Mammary epithelial cell (primary cell): ENCODE measurements at places on chromosomes 11 and 22. TPM values are rescaled to one million over a fixed set of nuclear protein-coding genes. Genes with fewer than 3 reads are reported as not detected.

DNA sequence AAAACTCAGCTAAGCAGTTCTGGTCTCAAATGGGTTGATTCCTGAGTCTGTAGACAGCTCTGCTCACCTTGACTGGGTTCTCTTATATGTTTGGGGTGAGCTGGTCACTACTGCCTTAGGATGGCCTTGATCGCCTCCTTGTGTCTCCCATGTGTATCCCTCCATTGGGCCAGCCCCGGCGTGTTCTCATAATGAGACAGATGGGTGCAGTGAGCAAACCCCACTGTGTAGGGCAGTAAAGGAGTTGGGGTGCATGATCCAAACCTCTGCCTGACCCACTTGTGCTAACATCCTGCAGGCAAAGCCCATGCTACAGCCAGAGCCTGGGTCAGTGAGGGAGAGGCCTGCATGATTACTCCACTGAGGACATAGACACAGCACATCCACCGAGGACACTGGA is 657.6 kb downstream of the BRD1 start:
- DNase-seq: no peak

SLC6A5 gene
- not detected for polyA plus RNA-seq

DNA sequence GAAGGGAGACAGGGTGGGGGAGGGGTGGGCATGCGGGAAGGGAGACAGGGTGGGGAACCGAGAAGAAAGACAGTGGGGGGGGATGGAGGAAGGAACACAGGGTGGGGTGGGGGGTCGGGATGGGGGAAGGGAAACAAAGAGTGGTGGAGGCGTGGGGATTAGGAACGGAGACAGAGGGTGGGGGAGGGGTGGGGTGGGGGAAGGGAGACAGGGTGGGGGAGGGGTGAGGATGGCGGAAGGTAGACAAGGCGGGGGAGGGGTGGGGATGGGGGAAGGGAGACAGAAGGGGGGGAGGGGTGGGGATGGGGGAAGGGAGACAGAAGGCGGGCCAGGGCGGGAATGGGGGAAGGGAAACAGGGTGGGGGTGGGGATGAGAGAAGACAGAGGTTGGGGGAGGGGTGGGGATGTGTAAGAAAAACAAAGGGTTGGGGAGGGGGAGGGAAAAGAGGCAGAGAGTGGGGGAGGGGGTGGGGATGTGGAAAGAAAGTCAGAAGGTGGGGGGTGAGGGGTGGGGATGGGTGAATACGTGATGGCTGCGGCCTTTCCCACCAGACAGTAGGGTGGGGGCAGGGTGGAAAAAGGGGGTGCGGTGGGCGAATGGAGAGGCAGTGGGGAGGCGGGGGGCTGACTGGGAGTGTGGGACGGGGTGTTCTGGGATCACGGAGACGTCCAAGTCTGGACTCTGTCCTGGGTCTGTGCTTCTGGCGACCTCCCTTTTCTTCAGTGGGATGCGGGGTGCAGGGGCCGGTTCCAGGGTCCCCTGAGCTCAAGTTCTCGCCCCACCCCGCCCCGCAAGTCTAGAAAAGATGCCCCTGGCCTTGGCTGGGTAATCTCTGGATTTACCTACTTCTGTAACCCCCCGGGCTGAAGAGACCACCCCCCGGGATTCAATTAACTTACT is 744 bp downstream of the PRAME start:
- no peak for DNase-seq

- DNase-seq: peak; percentile 60
Observed at GRCh38 chr11:70067591-70068341, 10.4 kb upstream of the ANO1 start.

RBMXL2 gene
- not detected for polyA plus RNA-seq

GRCh38 chr11:1060852-1061616 is 13.6 kb upstream of the MUC2 start:
- DNase-seq: peak; percentile 46

- peak; percentile 96 for DNase-seq
Observed at GRCh38 chr22:31177420-31178162, 17.6 kb downstream of the RNF185 start.

EHF gene
- polyA plus RNA-seq: 6.4 TPM

CATSPER1 gene
- 0.52 TPM for polyA plus RNA-seq

- no peak for DNase-seq
Observed at GRCh38 chr11:47268448-47269001, 1.4 kb upstream of the MADD start.

DNA sequence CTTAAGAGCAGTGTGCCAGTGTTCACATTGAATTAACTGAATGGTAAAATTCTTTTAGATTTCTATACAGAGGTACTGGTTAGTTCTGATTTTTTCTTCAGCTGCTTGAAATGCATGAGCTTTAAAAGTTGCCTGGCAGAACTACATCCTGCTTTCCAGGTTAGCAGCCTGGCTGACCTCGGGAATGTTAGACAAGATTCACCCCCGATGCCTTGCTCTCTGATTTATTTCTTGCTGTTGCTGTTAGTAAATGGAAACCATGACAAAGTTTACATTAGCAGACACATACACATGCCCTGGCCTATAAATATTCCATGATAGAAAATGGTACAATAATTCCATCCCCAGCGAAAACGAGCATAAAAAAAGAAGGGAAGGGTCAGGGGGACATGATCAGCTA is 47.0 kb downstream of the WT1 start:
- no peak for DNase-seq

GRCh38 chr11:69870766-69871165 is 51.5 kb upstream of the FGF3 start:
- no peak for DNase-seq

DNA sequence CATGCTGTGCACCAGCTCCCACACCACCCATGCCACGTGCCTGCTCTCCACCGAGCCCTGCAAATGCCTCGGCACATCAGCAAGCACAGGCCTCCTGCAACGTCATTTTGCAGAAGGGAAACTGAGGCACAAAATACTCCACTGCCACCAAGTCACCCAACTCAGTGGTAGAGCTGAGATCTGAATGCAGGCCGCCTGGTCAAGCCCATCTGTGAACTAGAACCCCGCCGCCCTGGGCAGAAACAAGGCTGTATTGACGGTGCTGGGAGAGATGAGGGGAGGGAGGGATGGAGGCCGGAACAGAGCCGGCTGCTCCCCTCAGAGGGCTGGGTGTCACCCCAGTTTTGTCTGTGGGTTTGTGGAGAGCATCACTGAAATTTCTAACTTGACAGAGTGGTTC is 81.4 kb downstream of the CDKN1C start:
- DNase-seq: no peak

- no peak for DNase-seq
Observed at GRCh38 chr11:46680815-46681214, 19.6 kb downstream of the ARHGAP1 start.

- no peak for DNase-seq
Observed at GRCh38 chr22:38799265-38800002, 5.5 kb upstream of the DNAL4 start.

DNA sequence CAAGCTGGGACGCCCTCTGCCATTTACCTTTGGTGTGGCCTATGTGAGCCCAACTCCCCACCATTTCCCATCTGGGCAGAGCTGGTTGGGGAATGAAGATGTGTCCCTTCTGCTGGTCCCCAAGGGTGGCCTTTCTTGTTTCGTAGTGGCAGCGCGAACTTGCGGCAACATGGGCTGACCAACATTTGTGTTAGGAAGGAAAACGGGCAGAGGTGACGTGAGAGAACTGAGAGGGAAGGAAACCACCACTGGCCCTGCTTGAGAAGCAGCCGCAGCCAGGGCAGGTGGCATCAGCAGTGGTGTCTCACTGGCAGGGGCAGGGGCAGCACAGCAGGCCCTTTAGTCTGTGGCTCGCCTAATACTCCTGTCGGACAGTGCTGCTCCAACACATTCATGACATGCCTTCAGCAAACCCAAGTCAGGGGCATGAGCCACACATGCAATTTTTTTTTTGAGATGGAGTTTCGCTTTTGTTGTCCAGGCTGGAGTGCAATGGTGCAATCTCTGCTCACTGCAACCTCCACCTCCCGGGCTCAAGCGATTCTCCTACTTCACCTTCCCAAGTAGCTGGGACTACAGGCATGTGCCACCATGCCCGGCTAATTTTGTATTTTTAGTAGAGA is 29.9 kb downstream of the LRRC74B start:
- DNase-seq: no peak

USP2 gene
- 1.3 TPM for polyA plus RNA-seq

- DNase-seq: no peak
Observed at GRCh38 chr11:124768914-124769313, 6.8 kb upstream of the ESAM start.

DNA sequence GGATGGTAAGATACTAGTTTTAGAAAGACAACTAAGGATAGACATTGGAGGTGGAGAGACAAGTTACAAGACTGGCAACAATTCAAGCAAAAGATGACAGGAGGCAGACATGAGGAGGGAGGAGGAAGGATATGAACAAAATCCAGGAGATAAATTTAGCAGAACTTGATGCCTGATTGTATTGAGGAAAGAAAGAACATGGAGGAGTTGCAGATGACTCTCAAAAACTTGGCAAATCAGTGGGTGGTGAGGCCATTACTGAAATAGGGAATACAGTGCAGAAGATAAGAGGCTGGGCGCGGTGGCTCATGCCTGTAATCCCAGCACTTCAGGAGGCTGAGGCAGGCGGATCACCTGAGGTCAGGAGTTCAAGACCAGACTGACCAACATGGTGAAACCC is 2.7 kb upstream of the UPB1 start:
- DNase-seq: no peak

- no peak for DNase-seq
Observed at GRCh38 chr11:408154-409007, 6.4 kb downstream of the SIGIRR start.

DNA sequence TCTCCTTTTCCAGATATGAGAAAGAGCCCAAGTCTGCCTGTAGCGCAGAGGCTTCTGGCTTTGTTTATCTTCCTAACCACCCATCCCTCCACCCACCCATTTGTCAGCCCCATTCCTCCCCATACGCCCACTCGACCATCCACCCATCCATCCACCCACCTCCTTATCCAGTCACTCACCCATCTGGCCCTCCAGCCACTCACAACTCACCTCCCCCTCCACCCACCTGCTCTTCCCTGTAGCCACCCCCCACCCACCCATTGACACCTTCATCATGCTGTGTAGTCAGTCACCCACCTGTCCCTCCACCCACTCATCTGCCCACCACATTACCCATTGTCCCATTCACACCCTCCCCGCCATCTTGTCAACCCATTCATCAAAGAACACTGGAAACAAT is 5.5 kb downstream of the CST6 start:
- DNase-seq: no peak

PTGDR2 gene
- 0.01 TPM for polyA plus RNA-seq

GRCh38 chr11:77820565-77821348 is at the start of the genes AAMDC and RSF1:
AAMDC (plus strand) TSS chr11:77821144; CDS start chr11:77842497, 21,353 bp downstream.
RSF1 (minus strand) TSS chr11:77820722; CDS start chr11:77820714, 8 bp downstream.
- DNase-seq: peak; percentile 98

GRCh38 chr11:130313383-130314183 is 1.1 kb downstream of the ZBTB44 start:
- peak; percentile 36 for DNase-seq

DNA sequence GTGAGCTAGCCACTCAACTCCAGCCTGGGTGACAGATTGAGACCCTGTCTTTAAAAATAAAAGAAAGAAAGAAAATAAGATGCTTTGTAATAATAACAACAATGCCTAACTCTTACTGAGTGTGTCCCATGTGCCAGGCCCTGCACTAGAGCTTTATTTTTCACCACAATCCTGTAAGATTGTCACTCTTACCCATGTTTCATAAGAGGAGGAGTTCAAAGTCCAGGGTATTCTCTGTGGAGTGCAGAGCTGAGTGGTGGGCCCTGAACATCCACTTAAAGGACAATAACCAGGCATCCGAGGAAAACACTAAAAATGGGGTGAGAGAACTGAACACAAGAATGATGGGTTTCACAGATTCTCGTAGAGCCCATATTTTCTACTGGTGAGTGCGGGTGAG is 925 bp upstream of the C11orf52 start:
- no peak for DNase-seq

- DNase-seq: no peak
Observed at GRCh38 chr22:39215070-39215396, 29.7 kb downstream of the PDGFB start.

DNA sequence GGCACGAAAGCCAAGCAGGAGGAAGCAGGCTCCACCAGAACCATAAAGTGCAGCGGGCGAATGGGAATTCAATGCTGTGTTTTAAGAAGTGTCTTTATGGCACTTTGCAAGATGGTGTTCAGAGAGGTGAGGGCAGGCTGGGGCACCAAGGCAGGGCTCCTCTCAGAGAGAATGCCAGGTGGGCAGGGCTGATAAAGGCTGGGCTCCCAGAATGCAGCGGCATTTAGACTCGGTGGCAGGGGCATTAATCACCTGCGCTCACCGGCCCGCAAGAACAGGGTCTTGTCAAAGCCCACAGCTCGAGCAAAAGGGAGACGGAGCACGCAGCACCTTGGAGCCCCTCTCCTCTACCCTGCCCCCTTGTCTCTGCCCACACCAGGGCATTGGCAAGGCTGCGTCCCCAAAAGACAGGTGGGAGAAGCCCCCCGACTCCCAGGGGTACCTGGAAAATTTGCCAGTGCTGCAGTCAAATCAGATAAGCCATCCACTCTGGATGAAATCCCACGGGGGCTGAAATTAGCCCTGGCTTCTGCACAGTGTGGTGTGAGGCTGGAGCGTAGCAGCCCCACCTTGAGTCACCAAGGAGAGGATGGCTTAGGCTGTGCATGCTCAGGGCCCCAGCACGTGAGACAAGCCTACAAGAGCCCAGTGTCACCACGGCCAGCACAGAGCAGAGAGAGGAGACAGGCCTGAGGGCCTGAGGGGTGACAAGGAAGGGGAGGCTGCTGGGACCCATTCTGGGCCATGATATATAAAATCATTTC is 8.1 kb downstream of the MACROD1 start:
- DNase-seq: no peak
